Activated CD8-positive, alpha-beta memory T cell treated with anti-CD3 and anti-CD28 coated beads, Interleukin-2, amount 10 ng/mL, durations not matched to agents 7 days and 5 days (primary cell): ENCODE measurements at places on chromosomes 16 and 17. TPM values are rescaled to one million over a fixed set of nuclear protein-coding genes. Genes with fewer than 3 reads are reported as not detected.

The SEC14L5 gene
- not detected for total RNA-seq

The FSCN2 gene
- total RNA-seq = 0.56 TPM

DNA sequence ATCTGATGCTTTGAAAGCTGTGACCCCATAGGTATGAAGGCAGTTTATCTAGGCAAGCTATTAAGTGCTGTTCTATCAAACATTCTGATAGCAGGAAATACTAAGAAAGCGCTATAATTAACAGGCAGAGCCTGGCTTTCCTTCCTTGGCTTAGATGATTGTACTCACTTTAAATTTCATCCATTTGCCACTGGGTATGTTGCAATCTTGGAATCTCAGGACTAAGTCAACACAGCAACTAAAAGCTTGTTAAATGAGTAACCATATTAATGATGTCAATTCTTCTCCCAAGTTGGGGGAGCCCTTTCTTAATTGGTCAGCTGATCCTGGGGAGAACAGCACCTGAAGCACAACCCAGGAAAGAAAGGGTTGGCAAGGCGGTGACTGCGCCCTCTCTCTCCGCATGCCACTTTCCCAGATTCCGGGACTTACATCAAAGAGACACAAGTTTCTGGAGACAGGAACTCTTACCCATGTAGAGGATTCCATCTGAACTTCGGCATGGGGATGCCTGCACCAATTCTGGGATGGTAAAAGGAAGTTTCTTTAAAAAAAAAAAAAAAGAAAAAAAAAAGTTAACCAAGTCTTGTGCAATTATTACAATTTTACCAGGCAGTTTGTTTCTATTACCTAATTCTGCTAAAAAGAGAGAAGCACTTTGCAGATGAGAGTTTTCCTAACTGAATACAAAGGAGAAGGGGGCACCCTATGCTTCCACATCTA, 54.4 kb upstream of the ICAM2 start:
- no peak overlapping the region for H3K4me3 ChIP-seq
- peaks cover 32% of the 10 kb centered on the region for H3K36me3 ChIP-seq
- H3K27me3 ChIP-seq = no peaks in the 10 kb centered on the region
- H3K4me1 ChIP-seq = peaks cover 2% of the 10 kb centered on the region
- H3K27ac ChIP-seq = no peak overlapping the region
- no peak for DNase-seq

DNA sequence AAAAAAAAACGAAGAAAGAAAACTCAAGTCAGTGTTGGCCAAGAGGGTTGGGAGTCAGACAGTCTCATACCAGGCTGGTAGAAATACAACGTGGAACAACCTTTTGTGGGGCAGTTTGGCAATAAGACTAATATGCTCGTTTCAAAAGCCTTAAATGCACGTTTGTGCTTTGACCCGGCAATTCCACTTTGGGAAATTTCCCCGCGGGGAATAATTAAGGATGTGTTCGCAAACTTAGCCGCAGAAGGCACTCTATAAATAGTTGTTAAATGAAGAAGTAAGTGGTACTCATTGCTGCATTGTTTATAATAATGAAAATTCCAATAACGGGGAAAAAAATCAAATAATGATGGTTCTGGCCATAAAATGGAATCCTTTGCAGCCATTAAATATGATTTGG, 664.8 kb upstream of the EEF2KMT start:
- H3K36me3 ChIP-seq = no peaks in the 10 kb centered on the region
- no peak overlapping the region for H3K27ac ChIP-seq
- DNase-seq = no peak
- H3K4me1 ChIP-seq = no peaks in the 10 kb centered on the region

GRCh38 chr16:57019746-57020145, 30.4 kb downstream of the NLRC5 start:
- H3K36me3 ChIP-seq = peaks cover 71% of the 10 kb centered on the region
- H3K27ac ChIP-seq = no peak overlapping the region
- DNase-seq = no peak
- H3K27me3 ChIP-seq = no peaks in the 10 kb centered on the region

GRCh38 chr17:79391376-79392233, 219.2 kb downstream of the RBFOX3 start:
- H3K4me3 ChIP-seq = no peak overlapping the region
- no peaks in the 10 kb centered on the region for H3K4me1 ChIP-seq
- H3K27ac ChIP-seq = no peak overlapping the region
- H3K27me3 ChIP-seq = peaks cover 21% of the 10 kb centered on the region

GRCh38 chr16:86392436-86393152, 117.7 kb upstream of the FOXF1 start:
- no peaks in the 10 kb centered on the region for H3K4me1 ChIP-seq
- no peaks in the 10 kb centered on the region for H3K27me3 ChIP-seq
- no peak overlapping the region for H3K27ac ChIP-seq
- no peaks in the 10 kb centered on the region for H3K36me3 ChIP-seq
